ENCODE measurements at places on chromosomes 3 and 15.

DNA sequence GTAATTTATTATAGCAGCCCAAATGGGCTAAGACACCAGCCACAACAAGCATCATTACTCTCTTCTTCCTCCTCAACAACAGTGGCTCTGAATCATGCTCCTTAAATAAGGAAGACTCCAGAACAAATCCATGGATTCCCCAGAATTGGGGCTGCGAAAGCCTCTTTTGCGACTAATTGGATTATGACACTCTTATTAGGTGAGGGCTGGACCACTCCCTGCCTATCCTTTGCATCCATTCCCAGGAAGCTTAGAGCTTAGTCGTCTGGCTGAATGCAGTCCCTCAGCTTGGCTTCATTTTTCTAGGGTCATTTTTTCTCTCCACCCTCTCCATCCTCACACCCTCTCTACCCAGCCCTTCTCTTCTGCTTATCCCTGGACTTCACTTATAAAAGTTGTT is 227.7 kb downstream of the ZNF621 start:
- DNase-seq, result no peak

- DNase-seq, result no peak
Observed at GRCh38 chr3:58670506-58671135, 4.0 kb upstream of the FAM3D start.

GRCh38 chr3:15384510-15385237 is 42.7 kb downstream of the METTL6 start:
- DNase-seq, result no peak

DNA sequence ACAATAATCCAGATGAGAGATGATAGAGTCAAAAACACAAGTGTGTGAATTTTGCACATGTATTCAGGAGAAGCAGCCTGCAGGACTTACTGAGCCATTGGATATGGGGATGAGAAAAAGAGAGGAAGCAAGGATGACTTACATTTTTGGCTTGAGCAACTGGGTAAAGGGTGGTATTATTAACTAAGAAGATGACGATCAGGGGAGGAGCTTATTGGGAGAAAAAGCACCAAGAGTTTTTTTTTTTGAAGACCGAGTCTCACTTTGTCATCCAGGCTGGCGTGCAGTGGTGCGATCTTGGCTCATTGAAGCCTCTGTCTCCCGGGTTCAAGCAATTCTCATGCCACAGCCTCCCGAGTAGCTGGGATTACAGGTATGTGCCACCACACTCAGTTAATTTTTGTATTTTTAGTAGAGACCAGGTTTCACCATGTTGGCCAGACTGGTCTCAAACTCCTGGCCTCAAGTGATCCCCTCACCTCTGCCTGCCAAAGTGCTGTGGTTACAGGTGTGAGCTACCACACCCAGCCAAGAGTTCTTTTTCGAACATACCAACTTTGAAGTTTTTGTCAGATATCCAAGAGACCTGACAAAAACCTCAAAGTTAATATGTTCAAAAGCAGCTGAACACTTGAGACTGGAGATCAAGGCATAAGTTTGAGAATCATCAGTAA is 14.8 kb upstream of the SH3BP5 start:
- DNase-seq, result no peak

DNA sequence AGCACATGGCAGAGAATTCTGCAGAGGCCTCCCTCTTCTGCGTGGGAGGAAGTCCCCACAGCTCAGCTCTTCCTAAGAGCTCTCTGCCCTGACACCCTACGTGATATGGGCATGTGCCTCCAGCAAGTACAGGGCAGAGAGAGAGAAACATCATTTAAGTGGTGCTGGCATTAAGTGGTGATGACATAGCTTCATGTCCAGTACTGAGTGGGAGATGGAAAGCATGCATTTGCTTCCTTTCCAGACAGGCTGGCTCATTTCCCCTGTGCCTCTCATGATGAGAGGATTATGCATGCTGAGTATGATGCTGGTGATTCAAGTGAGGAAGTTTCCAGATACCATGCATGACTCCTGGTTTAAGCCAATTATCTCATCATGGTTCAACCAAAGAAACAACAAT is 26.9 kb downstream of the BFSP2 start:
- no peak for DNase-seq

DNA sequence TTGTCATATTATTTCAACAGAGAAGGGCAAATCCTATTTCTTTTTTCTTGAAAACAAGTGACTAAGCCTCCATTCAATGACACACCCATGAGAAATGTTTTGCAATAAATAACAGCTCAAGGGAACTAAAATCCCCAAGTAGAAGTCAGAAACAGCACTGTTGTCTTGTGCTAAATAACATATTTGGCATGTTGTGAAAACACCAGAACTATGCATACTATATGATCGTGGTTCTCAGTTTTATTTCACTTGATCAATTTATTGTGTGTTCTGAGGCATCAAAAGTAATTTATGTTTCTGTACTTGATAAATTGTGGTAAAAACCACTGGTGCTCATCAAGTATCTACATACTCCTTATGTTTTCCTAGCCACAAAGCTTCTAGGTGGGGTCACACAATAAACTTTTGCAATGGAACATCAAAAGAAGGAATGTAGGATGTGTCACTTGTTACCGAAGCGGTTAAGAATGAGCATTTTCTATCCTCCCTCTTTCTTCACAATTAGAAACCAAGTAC is 691.7 kb upstream of the CBLB start:
- no peak for DNase-seq

All from activated naive CD4-positive, alpha-beta T cell (primary cell).